Endothelial cell of umbilical vein (primary cell): ENCODE measurements at places on chromosomes 3 and 15. TPM values are rescaled to one million over a fixed set of nuclear protein-coding genes. Genes with fewer than 3 reads are reported as not detected.

DNA sequence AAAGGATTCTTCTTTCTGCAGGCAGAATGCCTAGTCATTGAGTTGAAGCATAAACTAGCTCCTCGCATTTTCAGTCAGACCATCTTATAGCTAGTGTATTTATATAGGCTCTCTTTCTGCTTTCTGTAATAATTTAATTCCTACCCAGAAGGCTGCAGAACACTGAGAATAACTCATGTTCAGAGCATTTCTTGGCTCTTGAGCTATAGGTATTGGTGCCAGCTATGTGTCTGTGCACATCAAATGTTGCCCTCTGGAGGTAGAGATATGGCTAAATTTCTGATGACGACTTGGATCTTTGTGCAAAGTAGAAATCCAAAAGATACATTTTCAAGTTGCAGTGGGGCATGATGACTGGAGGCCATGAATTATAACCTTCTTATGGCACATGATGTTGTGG lies 336.2 kb upstream of the TPM1 start:
- no peaks in the 10 kb centered on the region for H3K27me3 ChIP-seq
- H3K4me1 ChIP-seq = no peaks in the 10 kb centered on the region
- no peaks in the 10 kb centered on the region for H3K36me3 ChIP-seq
- H3K27ac ChIP-seq = no peak overlapping the region
- no peak overlapping the region for H3K4me3 ChIP-seq

DNA sequence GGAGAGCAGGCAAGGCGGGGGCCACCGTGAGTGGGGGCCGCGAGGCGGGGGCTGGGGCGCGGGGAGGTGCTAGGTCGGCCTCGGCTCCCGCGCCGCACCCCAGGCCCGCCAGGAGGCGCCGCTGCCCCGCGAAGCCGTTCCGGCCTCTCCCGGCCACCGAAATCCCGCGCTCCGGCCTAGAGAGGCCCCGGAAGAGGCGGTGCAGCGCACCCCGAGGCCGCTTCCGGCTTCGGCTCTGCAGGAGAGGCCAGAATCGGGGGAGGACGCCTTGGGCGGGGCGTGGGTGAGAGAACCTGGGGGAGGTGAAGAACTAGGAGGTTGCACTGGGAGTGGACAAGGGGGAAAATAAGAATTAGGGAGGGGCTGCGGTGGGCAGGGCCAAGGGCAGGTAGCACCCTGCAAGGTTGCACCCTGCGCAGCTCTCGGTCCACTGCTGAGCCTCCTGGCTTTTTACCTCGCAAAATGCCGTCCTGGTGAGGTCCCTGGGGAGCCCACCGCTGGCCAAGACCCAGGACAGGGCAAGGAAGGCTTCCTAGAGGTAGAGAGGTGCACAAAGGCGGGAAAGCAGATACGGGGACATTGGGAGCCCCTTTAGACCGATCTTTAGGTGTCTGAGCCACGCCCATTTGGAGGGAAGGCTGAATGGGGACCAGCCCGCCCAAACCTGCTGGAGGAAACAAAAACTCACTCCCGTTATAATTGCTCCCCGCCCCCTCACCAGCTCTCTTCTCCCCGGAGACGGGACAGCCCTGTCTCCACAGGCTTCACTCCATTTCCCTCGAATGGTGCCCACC lies 8.4 kb upstream of the GNAI2 start:
- H3K27ac ChIP-seq = no peak overlapping the region
- H3K4me3 ChIP-seq = peak overlapping the region; percentile 33
- peak; percentile 62 for DNase-seq
- peaks cover 13% of the 10 kb centered on the region for H3K4me1 ChIP-seq
- no peaks in the 10 kb centered on the region for H3K36me3 ChIP-seq

DNA sequence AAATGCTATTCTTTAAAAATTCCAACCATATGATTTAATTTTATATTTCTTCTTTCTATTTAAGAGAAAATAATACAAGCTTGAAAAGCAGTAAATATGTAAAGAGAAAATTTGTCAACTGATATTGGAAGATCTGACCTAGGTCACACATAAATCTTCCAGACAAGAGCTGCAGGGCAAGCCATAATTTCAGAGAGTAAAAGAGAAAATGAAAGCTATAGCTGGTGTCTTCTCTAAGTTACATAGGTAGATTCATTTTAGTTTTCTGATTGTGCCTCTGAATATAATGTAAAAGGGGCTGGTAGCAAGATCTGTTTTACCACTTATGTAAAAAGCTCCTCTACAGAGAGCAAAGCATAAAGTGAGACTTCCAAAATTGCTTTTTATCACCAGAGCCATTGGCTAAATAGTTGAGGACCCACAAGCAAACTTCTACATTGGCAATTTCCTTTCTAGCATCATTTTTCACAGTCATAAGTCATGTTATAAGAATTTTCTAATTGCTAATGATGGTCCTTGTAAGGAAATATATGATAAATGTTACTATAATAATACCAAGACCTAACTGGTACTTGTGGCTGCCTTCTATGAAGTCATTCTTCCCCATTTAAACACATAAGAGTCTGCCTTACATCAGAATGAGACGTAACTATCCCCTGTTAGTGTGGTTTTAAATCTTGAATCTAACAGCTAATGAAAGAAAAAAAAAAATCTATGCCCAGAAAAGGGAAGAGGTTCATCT lies 80.8 kb upstream of the SKOR1 start:
- H3K36me3 ChIP-seq = no peaks in the 10 kb centered on the region
- no peak overlapping the region for H3K27ac ChIP-seq
- no peak overlapping the region for H3K4me3 ChIP-seq
- no peaks in the 10 kb centered on the region for H3K4me1 ChIP-seq
- no peak for DNase-seq
- H3K27me3 ChIP-seq = no peaks in the 10 kb centered on the region

DNA sequence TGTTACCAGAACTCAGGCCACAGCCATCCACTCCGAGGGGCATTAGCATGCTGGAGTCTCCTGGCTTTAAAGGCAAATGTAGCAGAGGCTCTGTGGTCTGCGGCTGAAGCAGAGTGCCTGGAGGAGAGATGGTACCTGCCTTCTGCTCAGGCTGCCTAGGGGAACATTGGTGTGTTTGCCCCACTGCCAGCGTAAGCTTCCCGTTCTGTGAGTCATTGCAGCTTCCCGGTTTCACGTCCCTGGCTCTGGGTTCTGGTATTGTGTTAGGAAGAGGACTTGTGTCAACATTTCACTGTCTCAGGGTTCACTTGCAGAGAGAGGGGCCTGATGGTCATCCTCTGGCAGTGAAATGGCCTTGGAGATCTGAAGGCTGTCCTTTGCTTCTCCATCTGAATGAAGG lies 1.8 kb downstream of the GASK1A start:
- no peak for DNase-seq
- H3K4me1 ChIP-seq = peaks cover 3% of the 10 kb centered on the region
- H3K27ac ChIP-seq = no peak overlapping the region
- peaks cover 44% of the 10 kb centered on the region for H3K27me3 ChIP-seq
- H3K4me3 ChIP-seq = no peak overlapping the region
- no peaks in the 10 kb centered on the region for H3K36me3 ChIP-seq

GRCh38 chr3:11001020-11001657 lies 8.6 kb downstream of the SLC6A1 start:
- H3K27me3 ChIP-seq = peaks cover 12% of the 10 kb centered on the region
- H3K27ac ChIP-seq = no peak overlapping the region
- no peak overlapping the region for H3K4me3 ChIP-seq

DNA sequence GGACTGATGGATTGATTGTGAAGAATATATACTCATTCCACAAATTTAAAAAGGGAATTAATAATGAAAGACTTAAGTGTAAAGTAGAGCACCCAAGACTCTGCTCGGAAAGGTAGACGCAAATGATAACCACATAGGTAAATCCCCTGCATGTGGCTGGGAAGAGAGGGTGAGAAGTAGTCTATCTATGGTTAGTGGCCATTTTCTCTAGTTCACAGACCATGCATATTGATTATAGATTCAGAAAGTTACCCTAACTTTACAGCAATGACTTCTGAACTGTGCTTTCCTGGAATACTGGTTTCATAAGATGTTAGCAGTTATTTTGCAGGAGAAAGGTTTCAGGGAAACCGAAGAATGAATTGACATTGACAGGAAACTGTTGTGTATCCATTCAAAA lies 51.7 kb downstream of the CASR start:
- H3K27ac ChIP-seq = no peak overlapping the region
- H3K4me1 ChIP-seq = no peaks in the 10 kb centered on the region
- no peaks in the 10 kb centered on the region for H3K36me3 ChIP-seq
- no peak overlapping the region for H3K4me3 ChIP-seq
- H3K27me3 ChIP-seq = no peaks in the 10 kb centered on the region

GRCh38 chr3:188695241-188695640 lies 476.5 kb upstream of the TPRG1 start:
- no peaks in the 10 kb centered on the region for H3K27me3 ChIP-seq
- H3K4me3 ChIP-seq = no peak overlapping the region
- DNase-seq = peak; percentile 53
- H3K4me1 ChIP-seq = no peaks in the 10 kb centered on the region

DNA sequence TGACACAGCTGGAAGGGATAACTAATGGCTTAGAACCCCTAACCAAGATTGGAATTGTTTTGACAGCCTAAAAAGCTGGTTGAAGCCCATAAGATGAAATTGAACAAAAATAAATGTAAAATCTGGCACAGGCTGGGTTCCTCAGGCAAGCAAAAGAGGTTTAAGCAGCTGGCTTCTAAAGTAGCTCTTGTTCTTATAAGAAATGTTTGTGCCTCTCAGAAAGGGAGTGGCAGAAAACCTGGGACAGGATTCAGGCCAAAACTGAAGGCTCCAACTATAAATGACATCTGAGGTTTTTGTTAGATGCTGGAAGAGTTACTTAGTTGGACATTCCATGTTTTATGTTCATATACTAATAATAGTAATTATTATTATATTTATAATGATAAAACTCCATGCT lies 378.3 kb downstream of the CNTN4 start:
- H3K4me3 ChIP-seq = no peak overlapping the region
- H3K27ac ChIP-seq = no peak overlapping the region
- H3K36me3 ChIP-seq = no peaks in the 10 kb centered on the region
- DNase-seq = no peak
- no peaks in the 10 kb centered on the region for H3K27me3 ChIP-seq

- no peaks in the 10 kb centered on the region for H3K27me3 ChIP-seq
- no peak for DNase-seq
- H3K4me3 ChIP-seq = no peak overlapping the region
- H3K4me1 ChIP-seq = no peaks in the 10 kb centered on the region
Observed at GRCh38 chr3:9169956-9170850, 79.2 kb downstream of the SRGAP3 start.

DNA sequence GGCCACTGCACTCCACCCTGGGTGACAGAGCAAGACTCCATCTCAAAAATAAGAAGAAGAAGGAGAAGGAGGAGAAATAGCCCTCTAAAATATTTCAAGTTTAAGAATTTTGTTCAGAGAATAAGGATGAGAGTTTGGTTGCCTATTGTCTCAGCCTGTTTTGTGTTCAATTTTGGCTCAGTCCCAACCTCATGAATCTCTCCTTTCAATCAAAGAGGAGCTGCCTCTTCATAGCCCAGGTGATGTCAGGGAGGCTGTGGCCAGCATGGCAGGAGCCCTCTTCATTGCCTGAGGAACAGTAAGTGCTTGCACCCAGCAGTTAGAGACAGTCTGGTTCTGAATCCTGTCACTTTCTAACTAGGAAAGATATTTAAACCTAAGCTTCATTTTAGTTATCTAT lies 55.0 kb downstream of the BDH1 start:
- no peak overlapping the region for H3K4me3 ChIP-seq
- no peak for DNase-seq
- no peaks in the 10 kb centered on the region for H3K36me3 ChIP-seq
- no peak overlapping the region for H3K27ac ChIP-seq

DNA sequence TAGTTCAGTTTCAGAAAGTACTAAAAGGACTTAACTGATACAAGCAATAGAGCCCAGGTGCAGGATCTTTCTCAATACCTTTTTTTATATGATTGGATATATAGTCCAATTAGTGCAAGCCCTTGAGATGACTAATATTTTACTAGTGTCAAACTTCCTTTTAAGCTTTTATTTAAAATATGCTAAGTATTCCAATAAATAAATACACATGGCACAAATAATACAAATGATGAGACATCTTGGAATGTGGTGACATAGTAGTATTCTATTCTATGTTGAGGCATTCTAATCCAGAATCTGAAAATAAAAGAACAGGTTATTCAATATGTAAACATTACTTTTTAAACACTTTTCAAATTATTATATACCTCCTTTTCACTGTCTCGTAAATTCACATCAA lies 670.0 kb downstream of the SI start:
- H3K36me3 ChIP-seq = no peaks in the 10 kb centered on the region
- DNase-seq = no peak
- H3K4me1 ChIP-seq = no peaks in the 10 kb centered on the region
- no peak overlapping the region for H3K27ac ChIP-seq

- no peaks in the 10 kb centered on the region for H3K36me3 ChIP-seq
- no peaks in the 10 kb centered on the region for H3K27me3 ChIP-seq
- peaks cover 61% of the 10 kb centered on the region for H3K4me1 ChIP-seq
- H3K27ac ChIP-seq = peak overlapping the region; percentile 95
Observed at GRCh38 chr3:38722781-38723568, 73.5 kb upstream of the SCN5A start.

- H3K4me3 ChIP-seq = no peak overlapping the region
- no peaks in the 10 kb centered on the region for H3K36me3 ChIP-seq
- peaks cover 2% of the 10 kb centered on the region for H3K27me3 ChIP-seq
- no peak overlapping the region for H3K27ac ChIP-seq
- peak; percentile 6 for DNase-seq
Observed at GRCh38 chr3:141255846-141256261, 24.2 kb downstream of the PXYLP1 start.

- H3K4me1 ChIP-seq = no peaks in the 10 kb centered on the region
- peaks cover 19% of the 10 kb centered on the region for H3K36me3 ChIP-seq
- no peak overlapping the region for H3K27ac ChIP-seq
- no peak for DNase-seq
- H3K4me3 ChIP-seq = no peak overlapping the region
- H3K27me3 ChIP-seq = no peaks in the 10 kb centered on the region
Observed at GRCh38 chr3:126447456-126448106, 28.1 kb downstream of the ZXDC start.

GRCh38 chr15:47673232-47673761 lies 44.0 kb upstream of the SEMA6D start:
- peak; percentile 90 for DNase-seq
- H3K4me3 ChIP-seq = no peak overlapping the region
- H3K27ac ChIP-seq = peak overlapping the region; percentile 44
- H3K27me3 ChIP-seq = no peaks in the 10 kb centered on the region
- no peaks in the 10 kb centered on the region for H3K36me3 ChIP-seq

- H3K27me3 ChIP-seq = no peaks in the 10 kb centered on the region
- no peak for DNase-seq
- no peak overlapping the region for H3K27ac ChIP-seq
- no peaks in the 10 kb centered on the region for H3K4me1 ChIP-seq
- no peaks in the 10 kb centered on the region for H3K36me3 ChIP-seq
Observed at GRCh38 chr3:196378146-196378841, 40.1 kb upstream of the TM4SF19 start.

Gene PSTPIP1
- not detected in 2 replicates for polyA plus RNA-seq

Gene A4GNT
- polyA plus RNA-seq = not detected in 2 replicates

Gene PRSS50
- polyA plus RNA-seq = not detected in 2 replicates

Gene SLC25A38
- 26.1 and 31.1 TPM in 2 replicates for polyA plus RNA-seq

Gene PRR20G
- not detected in 2 replicates for polyA plus RNA-seq

Gene SUSD5
- polyA plus RNA-seq = 5.5 and 7.7 TPM in 2 replicates

Gene SACM1L
- 9.1 and 11.9 TPM in 2 replicates for polyA plus RNA-seq

Gene GPR87
- not detected in 2 replicates for polyA plus RNA-seq

Gene CCDC54
- polyA plus RNA-seq = not detected in 2 replicates
